ENCODE measurements at places on chromosomes 11 and 22.

- DNase-seq, result no peak
These were observed 42.4 kb downstream of the LIF start for GRCh38 chr22:30204015-30204741.

GRCh38 chr11:111764621-111765020 is 1.6 kb downstream of the PPP2R1B start:
- no peak for DNase-seq

- DNase-seq, result no peak
These were observed 27.4 kb upstream of the PANX2 start for GRCh38 chr22:50143096-50143495.

DNA sequence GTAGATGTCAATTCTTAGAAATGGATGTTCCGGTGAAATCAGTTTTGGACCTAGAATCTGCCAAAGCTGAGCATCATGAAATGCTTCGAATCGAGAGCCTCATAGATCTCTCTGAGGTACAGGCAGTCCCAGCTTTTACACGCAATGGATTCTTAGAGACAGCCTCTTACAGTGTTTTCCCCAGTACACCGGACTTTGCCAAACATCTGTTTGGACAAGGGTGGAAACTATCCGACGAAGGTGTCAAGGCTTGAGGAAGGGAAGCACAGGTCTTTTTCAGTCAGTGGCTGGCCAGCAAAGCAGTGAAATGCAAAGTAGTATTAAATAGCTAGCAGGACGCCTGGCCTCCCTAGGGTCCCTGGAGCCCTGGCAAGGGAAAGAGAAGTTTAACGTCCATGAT is 4.9 kb downstream of the GRK3 start:
- no peak for DNase-seq

- no peak for DNase-seq
These were observed 78.5 kb downstream of the ACER3 start for GRCh38 chr11:76939219-76939631.

DNA sequence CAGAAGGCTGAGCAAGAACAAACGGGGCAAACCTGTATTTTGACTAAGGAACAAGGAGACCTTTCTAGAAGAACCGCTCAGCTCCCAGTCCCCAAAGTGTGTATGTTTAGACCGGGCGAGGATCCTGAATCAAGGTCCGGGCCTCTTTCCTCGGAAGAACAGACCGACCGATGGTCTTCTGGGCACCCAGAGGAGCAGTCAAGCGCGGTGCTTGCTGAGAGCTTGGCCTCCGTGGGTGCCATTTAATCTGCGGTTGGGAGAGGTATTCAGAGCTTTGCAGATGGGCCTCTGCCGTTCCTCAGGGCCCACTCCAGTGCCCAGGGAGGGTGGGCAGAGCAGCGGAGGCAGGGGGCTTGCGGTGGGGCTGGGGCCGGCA is 26.5 kb upstream of the ATXN10 start:
- DNase-seq, result no peak

DNA sequence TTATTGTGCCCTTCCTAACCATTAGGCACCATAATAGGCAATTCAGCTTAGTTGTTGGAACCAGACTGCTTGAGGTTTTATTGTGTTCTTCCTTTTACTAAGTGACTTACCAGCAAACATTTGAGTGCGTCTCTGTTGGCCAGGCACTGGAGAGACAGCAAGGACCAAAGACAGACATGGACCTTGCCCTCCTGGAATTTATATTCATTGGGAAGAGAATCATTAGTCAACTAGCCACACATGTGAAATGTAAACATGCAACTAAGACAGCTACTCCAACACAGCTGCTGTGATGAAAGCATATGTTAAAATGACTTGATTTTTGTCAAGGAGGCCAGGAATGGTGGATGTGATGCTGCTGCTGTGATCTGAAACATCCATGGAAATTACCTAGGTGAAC is 106.4 kb downstream of the TRAF6 start:
- no peak for DNase-seq

DNA sequence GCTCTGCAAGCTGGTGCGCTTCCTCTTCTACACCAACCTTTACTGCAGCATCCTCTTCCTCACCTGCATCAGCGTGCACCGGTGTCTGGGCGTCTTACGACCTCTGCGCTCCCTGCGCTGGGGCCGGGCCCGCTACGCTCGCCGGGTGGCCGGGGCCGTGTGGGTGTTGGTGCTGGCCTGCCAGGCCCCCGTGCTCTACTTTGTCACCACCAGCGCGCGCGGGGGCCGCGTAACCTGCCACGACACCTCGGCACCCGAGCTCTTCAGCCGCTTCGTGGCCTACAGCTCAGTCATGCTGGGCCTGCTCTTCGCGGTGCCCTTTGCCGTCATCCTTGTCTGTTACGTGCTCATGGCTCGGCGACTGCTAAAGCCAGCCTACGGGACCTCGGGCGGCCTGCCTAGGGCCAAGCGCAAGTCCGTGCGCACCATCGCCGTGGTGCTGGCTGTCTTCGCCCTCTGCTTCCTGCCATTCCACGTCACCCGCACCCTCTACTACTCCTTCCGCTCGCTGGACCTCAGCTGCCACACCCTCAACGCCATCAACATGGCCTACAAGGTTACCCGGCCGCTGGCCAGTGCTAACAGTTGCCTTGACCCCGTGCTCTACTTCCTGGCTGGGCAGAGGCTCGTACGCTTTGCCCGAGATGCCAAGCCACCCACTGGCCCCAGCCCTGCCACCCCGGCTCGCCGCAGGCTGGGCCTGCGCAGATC is 16.5 kb downstream of the P2RY2 start:
- DNase-seq, result no peak

- DNase-seq, result no peak
These were observed 2.7 kb downstream of the TNRC6B start for GRCh38 chr22:40180403-40180802.

DNA sequence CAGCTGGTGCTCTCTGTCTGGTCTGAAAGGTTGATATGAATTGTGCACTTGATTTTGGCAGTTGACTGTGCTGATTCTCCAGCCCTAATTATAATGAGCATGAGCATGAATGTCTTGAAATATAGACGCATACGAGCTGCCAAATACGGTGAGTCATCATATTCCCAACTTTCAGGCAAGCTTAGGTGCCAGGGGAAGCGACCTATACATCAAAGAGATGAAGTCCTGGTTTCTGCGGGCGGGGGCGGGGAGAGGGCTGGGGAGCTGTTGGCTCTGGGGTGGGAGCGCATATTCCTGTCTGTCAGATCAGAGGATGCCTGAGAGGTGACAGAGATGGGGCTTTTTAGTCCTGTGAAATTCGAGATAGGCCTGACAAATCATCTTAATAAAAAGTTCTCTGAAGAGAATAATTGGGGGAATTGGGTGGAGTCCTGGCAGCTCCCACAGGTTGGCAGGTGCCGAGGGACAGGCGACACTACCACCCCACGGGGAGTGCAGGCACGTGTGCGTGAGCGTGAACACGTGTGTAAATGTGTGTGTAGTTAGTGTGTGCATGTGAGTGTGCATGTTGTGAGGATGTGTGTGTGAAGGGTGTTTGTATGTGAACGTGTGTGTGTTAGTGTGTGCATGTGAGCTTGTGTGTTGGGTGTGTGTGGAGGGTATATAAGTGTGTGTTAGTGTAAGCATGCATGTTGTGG is 865.3 kb downstream of the TBC1D22A start:
- no peak for DNase-seq

DNA sequence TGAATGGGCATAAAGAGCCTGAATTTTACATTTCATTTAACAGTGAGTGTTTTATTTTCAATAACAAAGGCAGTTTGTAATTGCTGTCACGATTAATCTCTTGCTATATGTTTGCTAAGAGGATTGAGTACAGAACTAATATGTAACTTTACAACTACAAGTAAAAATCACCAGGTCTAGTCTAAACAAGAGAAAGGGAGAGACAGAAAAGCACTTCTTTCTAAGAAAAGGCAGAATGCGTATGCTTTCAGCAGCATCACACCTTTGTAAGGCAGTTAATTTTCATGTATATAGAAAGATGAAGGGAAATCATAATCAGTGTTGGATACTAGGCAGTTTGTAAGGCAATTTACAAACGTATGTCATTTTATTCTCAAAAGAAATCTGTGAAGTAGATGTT is 169.8 kb downstream of the NELL1 start:
- DNase-seq, result no peak

GRCh38 chr22:49789289-49790141 is 38.2 kb downstream of the BRD1 start:
- DNase-seq, result peak; percentile 55

GRCh38 chr11:130413405-130414106 is 14.9 kb downstream of the ADAMTS8 start:
- peak; percentile 88 for DNase-seq

DNA sequence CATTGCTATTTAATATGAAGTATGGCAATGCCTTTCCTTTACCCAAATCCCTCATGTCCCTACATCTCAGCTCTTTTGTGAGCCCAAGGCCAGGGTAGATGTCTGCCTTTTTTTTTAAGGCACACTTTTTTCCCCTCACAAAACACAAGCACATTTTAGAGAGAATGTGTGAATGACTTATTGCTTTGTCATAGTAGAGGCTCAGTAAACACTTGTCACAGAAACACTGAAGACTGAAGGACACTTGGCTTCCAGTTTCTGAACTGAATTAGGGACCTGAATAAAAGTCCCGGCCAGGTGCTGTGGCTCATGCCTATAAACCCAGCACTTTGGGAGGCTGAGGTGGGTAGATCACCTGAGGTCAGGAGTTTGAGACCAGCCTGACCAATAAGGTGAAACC is 2.9 kb upstream of the SCGB2A2 start:
- no peak for DNase-seq

Data from fibroblast of gingiva (primary cell).